Aorta (tissue), 5 donors: ENCODE measurements at places on chromosomes 5 and 9.

- no peak for DNase-seq
- H3K27ac ChIP-seq: no peak overlapping the region
- H3K4me1 ChIP-seq: no peaks in the 10 kb centered on the region
- H3K27me3 ChIP-seq: no peaks in the 10 kb centered on the region
- H3K4me3 ChIP-seq: no peak overlapping the region
These were observed 47.8 kb upstream of the ARRDC3 start for GRCh38 chr5:91430949-91431348.

DNA sequence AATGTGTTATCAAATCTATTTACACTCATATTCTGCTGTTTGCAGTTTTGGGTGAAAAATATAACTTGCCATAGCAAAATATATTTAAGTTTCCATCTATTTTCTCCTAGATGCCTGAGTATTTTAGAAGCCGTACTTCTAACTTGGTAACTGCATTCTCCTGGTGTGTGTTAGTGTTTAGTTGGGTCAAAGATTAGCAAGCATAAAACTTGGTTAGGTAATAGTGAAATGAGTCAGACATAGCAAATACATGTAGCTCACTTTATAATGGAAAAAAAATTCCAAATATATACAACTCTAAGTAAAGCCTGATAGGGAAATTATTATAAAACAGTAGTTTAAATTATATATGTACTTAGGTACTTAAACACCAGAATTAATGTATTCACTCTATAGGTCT is 640.7 kb upstream of the ST8SIA4 start:
- DNase-seq: no peak
- H3K4me1 ChIP-seq: no peaks in the 10 kb centered on the region
- H3K27ac ChIP-seq: no peak overlapping the region
- no peaks in the 10 kb centered on the region for H3K27me3 ChIP-seq

- no peaks in the 10 kb centered on the region for H3K4me1 ChIP-seq
- H3K4me3 ChIP-seq: no peak overlapping the region
- no peak overlapping the region for H3K27ac ChIP-seq
- no peak for DNase-seq
These were observed 19.7 kb downstream of the CD180 start for GRCh38 chr5:67176936-67177335.

DNA sequence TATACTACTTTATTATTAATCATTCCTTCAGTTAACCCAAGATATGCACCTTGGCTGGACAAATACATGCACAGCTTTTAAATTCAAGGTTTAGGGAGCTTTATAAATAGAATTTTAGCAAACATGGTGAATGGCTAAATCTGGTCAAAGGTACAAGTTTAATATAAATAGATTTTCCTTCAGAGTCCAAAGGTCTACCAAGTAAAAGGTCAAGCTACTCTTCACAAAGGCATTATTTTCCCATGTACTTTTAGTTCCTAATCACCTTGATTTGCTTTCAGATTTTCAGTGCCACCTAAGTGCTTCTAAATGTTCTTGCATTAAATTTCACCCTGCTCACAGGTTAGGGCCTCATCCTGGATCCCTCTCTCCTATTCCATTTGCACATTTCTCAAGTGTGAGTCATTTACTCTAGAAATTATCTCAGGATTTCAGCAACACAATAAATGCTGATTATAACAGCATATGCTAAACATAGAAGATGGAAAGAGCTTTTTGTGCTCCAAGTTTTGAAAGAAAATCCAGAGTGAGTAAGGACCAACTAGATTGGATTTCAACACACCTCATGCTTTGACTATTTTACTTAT is 459.4 kb upstream of the ITGA1 start:
- no peak overlapping the region for H3K4me3 ChIP-seq
- no peaks in the 10 kb centered on the region for H3K27me3 ChIP-seq
- no peak overlapping the region for H3K27ac ChIP-seq
- H3K36me3 ChIP-seq: no peaks in the 10 kb centered on the region
- DNase-seq: no peak

- H3K4me1 ChIP-seq: no peaks in the 10 kb centered on the region
- H3K4me3 ChIP-seq: no peak overlapping the region
- no peaks in the 10 kb centered on the region for H3K36me3 ChIP-seq
- no peaks in the 10 kb centered on the region for H3K27me3 ChIP-seq
- H3K27ac ChIP-seq: no peak overlapping the region
These were observed 913.9 kb downstream of the TLE4 start for GRCh38 chr9:80485420-80486250.

DNA sequence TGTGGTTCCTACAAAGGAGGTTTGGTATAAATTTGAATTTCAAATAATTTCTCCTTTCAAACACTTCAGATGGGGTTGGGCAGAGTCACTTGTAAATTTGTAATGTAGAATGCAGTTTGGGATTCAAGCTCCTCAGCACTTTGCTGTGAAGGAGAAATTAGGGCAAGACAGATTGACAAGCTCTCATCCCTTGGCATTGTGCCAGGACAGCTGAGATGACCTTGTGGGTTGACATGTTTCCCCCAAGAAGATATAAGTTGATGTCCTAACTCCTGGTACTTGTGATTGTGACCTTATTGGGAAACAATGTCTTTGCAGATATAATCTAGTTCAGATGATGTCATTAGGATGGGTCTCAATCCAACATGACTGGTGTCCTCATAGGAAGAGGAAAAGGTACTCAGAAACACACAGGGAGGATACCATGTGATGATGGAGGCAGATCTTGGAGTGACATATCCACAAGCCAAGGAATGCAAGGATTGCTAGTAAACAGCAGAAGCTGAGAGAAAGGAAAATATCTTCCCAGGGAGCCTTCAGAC is 408.3 kb downstream of the MED10 start:
- no peaks in the 10 kb centered on the region for H3K27me3 ChIP-seq
- H3K27ac ChIP-seq: no peak overlapping the region
- H3K36me3 ChIP-seq: no peaks in the 10 kb centered on the region
- no peaks in the 10 kb centered on the region for H3K4me1 ChIP-seq

- H3K27me3 ChIP-seq: no peaks in the 10 kb centered on the region
- no peak for DNase-seq
- H3K36me3 ChIP-seq: no peaks in the 10 kb centered on the region
These were observed 122.3 kb upstream of the CDH10 start for GRCh38 chr5:24767086-24767485.

- no peak for DNase-seq
- no peaks in the 10 kb centered on the region for H3K27me3 ChIP-seq
- H3K4me1 ChIP-seq: peaks cover 4% of the 10 kb centered on the region
- no peak overlapping the region for H3K27ac ChIP-seq
These were observed 190.9 kb downstream of the ICE1 start for GRCh38 chr5:5613261-5613990.

DNA sequence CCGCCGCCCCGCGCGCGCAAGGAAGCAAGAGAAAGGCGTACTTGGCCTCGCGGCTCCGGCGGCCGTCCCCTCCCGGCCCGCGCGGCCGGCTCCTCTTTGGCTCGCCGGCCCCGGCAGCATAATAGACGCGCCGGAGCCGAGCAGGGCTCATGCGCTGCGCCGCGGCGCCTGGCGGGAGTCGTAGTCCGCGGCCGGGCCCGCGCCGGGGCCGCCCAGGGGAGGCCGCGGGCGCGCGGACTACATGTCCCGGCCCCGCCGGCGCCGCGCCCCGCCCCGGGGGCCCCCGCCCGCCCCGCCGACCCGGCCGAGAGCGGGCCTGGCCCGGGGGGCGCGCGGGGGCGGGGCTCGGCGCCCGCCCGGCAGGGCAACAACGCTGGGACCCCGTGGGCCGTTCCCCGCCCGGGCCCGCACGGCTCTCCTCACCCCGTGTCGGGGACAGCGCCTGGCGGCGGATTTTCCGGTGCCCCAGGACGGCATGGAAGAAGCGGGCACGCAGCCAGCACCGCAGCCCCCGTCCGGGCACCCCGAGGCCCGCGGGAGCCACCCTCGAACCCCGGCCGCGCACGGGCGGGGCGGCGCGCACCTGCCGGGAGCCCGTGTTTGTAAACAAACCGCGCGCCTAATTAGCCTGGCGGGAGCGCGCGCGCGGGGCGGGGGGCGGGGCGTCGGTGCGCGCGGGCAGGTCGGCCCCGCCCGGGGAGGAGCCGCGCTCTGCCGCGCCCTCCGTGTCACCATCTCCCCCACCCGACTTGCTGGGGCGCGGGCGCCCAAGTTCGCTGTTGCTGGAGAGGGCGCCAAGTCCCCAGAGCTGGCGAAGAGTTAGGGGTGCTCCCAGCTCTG is at the start of gene BRD3:
Gene BRD3 (minus strand): TSS at position 123 of the 840 bp plus-strand sequence. CDS start 14,549 bp downstream, outside the sequence.
- peak within 1 kb of the TSS; percentile 99 for H3K4me3 ChIP-seq
- H3K27me3 ChIP-seq: no peaks in the 10 kb centered on the region
- H3K36me3 ChIP-seq: no peaks in the 10 kb centered on the region
- DNase-seq: peak; percentile 91

- no peaks in the 10 kb centered on the region for H3K4me1 ChIP-seq
- no peaks in the 10 kb centered on the region for H3K36me3 ChIP-seq
These were observed 5.8 kb downstream of the CEP72 start for GRCh38 chr5:617896-618295.

- no peak overlapping the region for H3K27ac ChIP-seq
- DNase-seq: no peak
- H3K36me3 ChIP-seq: no peaks in the 10 kb centered on the region
- no peaks in the 10 kb centered on the region for H3K4me1 ChIP-seq
These were observed 143.4 kb downstream of the CD180 start for GRCh38 chr5:67053229-67053628.

DNA sequence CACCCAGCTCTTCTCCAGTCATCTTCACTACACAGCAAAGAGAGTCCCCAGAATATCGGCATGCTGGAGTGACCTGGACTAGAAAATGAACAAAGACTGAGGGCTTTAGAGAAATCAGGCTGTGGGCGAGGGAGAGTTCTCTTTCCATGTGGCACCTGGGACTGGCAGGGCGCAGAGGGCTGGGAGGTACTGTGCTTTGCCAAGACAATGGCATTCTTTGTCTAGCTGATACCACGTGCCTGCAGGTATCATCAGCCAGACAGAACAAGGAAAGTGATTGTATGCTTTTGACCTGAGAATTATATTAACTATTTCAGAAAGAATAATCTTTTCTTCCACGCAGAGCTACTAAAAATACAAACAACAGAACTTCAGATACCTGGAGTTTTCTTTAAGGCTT is 30.5 kb downstream of the DDX31 start:
- no peak overlapping the region for H3K27ac ChIP-seq
- H3K4me3 ChIP-seq: no peak overlapping the region
- peaks cover 3% of the 10 kb centered on the region for H3K36me3 ChIP-seq
- no peak for DNase-seq
- H3K27me3 ChIP-seq: no peaks in the 10 kb centered on the region

DNA sequence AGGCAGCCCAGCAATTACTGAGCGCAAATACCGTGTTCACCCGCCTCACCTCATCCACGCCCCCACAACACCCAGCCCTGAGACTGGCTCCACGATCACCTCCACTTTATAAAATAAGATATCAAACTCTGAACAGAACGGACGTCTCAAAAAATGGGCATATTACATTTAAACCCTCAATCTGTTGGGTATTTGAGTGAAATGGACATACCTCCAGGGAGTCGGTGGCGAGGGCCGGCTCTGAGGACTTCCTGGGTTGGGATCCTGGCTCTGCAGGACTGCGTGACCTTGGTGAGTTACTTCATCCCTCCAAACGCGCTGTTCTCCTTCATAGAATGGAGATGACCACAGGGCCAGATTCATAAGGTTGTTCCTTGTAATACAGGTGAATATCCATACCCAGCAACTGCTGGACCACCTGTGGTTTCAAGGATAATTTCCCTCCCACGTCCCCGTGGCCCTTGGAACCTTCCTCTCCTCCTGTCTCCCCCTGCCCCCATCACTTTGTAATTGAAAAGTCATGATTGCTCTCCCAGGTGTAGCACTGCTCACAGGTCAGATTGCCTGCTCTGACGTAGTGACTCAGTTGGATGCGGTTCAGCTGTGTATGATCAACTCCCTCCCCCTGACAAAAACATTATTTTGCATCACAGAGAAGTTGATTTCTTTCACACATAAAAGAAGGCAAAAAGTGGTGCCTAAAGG is 135.6 kb downstream of the KCNIP1 start:
- no peaks in the 10 kb centered on the region for H3K4me1 ChIP-seq
- H3K36me3 ChIP-seq: no peaks in the 10 kb centered on the region
- DNase-seq: peak; percentile 64
- H3K4me3 ChIP-seq: no peak overlapping the region
- no peak overlapping the region for H3K27ac ChIP-seq
- H3K27me3 ChIP-seq: no peaks in the 10 kb centered on the region

DNA sequence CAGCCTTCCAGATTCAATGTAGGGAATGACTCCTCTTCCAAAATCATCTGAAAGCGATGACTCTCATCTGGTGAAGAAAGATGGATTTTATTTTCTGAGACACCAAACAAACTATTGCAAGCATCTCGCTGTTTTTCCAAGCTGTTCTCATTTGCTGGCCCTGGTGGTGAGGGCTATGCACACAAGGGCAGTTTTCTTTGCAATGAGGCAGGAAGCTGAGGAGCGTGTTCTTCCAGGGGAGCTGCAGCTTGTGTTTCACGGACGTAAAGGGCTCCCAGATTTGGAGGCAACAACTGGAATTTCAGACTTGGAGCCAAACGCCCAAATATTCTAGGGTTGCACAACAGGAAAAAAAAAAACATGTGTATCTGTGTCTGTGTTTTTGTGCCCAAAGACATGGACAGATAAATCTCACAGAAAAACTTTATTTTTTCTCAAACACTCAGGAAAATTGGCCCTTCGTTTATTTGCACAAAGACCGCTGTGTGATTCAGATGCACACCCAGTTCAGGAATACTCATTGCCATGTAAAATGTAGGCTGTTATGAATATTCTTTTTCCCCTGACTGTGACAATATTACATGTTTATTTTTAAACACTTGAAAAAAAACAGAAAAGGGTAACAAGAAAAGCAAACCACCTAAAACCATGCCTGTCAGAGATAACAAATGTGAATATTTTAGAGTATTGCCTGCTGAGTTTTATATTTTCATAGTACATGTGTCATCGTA is 151.3 kb downstream of the GAS1 start:
- H3K27me3 ChIP-seq: no peaks in the 10 kb centered on the region
- H3K27ac ChIP-seq: no peak overlapping the region
- no peak overlapping the region for H3K4me3 ChIP-seq
- DNase-seq: no peak

DNA sequence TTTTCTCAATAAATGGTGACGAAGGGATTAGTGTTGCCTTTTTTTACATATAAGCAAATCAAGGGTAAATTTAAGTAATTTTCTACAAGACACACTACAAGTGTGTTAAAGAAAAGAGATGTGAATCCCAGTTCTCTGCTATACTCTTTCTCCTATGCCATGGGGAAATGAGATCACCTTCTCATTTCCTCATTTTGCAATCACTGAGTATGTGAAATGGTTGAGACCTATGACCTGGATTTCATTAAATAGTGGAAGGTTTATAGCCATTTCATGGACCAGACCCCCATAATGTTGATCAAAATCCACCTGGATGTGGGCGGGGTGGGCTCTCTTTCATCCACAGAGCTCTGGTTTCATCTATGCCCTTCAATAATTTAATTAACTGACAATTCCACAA is 66.9 kb upstream of the SLIT3 start:
- H3K27ac ChIP-seq: no peak overlapping the region
- no peaks in the 10 kb centered on the region for H3K4me1 ChIP-seq
- H3K4me3 ChIP-seq: no peak overlapping the region
- no peak for DNase-seq

- DNase-seq: no peak
- no peaks in the 10 kb centered on the region for H3K36me3 ChIP-seq
- H3K4me3 ChIP-seq: no peak overlapping the region
- H3K27ac ChIP-seq: no peak overlapping the region
These were observed 245.5 kb downstream of the ARRDC3 start for GRCh38 chr5:91137647-91138046.

GRCh38 chr9:132773764-132774339 is 103.6 kb downstream of the GTF3C4 start:
- DNase-seq: no peak
- H3K4me1 ChIP-seq: no peaks in the 10 kb centered on the region
- no peak overlapping the region for H3K4me3 ChIP-seq
